ENCODE measurements at places on chromosomes 6 and 20.

DNA sequence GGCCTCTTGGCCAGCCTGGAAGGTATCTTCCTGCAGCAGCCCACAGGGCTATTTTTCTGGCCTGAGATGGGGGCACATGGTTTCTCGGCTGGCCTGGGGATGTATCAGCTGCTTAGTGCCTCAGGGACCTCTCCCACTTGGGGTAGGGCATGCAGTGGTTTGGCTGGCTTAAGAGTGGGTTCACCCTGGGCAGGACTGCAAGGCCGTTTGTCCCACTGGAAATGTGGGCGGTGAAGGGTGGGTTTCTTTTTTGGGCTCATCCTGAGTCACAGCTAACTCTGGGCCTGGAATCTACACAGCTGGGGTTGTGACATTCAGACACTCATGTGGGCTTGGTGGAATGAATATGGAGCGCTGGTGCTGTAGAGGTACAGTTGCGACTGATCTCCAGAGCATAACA lies 62.0 kb downstream of the CDH26 start:
- DNase-seq, result no peak

DNA sequence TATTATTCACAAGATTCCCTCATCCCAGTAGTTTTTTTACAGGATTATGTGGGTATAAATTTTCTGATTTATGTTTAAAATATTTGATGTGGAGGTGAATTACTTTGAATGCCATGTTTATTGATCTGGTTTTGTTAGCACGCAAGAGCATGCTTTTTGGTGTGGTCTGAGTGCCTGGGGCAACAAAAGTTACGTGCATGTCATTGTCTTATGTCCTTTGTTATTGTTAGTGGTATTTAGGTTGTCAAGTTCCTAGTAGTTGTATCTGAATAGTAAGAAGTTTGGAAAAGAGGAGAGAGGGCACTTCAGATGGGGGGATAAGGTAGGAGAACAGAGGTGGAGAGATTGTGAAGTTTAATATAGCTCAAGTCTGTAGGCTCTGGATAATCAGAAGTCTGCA lies 95.0 kb downstream of the ATRN start:
- no peak for DNase-seq

DNA sequence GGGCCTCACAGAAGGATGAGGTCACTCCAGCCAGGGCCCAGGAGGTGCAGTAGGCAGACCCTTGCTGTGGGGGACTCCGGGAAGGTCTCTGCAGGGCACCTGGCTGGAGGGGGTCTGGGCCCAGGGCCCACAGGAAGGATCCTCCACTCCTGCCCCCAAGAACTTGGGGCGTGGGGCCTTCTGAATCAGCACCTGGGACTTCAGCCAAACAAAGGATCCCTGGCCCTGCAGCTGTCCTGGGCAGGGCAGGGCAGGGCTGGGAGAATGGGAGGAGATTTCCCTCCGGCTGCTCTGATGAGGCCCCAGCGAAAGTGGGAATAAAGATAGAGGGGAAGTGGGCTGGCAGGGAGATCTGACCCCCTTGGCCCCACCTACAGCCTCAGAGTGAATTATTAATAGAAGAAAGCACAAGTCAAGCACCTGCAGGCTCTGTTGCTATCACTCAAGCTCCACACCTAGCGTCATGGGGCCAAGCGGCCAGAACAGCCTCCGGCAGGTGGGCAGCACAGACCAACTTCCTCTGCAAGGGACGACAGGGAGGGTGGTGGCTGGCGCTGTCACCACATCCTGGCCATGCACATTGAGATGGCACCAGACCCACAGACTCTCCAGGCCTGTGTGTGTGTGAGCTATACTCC lies 61.6 kb upstream of the MRPS10 start:
- peak; percentile 48 for DNase-seq

- DNase-seq, result no peak
Measured at GRCh38 chr6:14758421-14759081, 487.3 kb upstream of the JARID2 start.

DNA sequence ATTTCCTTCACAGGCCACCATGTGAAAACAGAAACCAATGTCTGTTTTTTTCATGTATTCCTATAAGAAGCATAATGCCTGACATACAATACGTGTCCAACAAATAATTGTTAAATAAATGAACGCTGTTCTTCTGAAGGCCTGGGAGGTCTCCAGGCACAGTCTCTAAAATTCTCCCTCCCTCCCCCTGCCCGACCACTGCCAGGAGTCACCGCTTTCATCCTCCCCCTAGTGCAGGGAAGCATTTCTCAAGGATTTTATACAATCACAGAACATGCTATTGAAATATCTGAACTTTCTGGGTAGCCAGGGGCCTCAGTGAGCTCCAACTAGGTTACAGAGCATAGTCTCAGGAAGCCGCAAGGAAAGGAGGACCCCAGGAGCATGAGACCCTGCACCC lies 95.3 kb downstream of the ZNF217 start:
- DNase-seq, result no peak

- DNase-seq, result no peak
Measured at GRCh38 chr20:57396212-57396983, 5.2 kb downstream of the RBM38 start.

DNA sequence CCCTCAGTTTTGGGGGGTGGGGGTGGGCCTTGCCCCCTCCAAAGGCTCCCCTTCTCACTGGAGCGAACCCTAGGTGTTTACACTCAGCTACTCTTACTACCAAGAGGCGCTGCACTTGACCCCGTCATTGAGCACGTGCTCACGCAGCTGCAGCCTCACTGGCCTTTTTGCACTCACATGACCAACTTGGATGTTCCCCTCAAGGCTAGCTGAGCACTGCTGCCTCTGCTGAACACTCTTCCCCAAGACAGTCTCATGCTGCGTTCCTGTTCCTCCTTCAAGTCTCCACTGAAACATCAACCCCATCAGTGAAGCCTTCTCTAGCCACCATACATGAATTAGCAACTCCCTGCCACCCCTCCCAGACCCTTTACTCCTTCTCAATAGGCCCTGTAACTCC lies 4.0 kb downstream of the SOD2 start:
- DNase-seq, result no peak
